Fibroblast of upper back skin (primary cell): ENCODE measurements at places on chromosomes 5 and 9.
A peak's percentile ranks its signal among the peaks of the same experiment; 100 is the strongest.

DNA sequence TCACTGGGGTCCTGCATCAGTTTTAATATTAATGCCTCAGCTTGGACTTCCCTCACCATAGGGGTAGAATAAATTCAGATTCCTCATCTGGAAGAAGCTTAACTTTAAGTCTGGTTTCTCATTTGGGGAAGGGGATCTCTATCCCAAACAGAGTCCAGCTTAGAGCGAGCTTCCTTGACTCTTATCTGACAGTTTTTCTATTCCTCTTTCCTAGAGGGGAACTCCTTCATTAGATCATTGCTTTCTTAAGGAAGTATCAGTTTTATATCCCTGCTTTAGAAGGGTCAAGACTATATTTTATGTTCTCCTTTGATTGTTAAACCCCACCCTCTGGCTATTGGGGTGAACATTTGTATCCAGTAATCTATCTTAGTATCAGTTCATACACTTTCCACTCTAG, 24.2 kb upstream of the CDC42SE2 start:
- DNase-seq = no peak

DNA sequence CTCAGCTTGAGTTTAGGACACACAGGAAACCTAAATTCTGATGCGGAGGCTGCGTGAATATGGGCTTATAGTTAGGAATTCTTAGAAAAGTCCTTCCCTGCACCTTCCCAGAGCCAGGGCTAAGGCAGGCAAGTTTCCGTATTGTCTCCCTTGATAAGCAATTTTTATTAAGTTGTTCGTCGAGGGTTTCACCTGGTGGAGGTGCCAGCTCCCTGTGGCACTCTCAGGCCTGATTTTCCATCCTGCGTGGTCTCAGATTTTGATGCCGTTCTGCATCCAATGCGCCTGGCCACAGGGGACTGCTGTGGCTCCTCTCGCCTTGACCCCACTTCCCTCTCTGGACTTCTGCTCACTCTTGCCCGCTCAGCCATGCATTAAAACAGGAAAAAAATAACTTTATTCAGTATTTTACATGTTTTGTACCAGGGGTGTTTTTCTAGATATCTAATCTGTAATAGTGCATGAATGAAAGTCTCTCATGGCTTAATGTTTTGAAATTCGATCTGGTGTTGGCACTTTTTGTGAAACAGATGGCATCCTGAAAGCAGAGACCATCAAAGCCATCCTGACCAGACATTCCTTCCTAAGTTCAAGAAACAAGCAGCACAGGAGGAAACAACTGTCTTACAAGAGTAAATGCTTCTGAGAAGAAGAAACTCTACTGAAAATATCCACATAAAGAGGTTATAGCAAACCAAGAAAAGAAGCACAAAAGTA, 50.7 kb downstream of the TRIP13 start:
- DNase-seq = no peak

DNA sequence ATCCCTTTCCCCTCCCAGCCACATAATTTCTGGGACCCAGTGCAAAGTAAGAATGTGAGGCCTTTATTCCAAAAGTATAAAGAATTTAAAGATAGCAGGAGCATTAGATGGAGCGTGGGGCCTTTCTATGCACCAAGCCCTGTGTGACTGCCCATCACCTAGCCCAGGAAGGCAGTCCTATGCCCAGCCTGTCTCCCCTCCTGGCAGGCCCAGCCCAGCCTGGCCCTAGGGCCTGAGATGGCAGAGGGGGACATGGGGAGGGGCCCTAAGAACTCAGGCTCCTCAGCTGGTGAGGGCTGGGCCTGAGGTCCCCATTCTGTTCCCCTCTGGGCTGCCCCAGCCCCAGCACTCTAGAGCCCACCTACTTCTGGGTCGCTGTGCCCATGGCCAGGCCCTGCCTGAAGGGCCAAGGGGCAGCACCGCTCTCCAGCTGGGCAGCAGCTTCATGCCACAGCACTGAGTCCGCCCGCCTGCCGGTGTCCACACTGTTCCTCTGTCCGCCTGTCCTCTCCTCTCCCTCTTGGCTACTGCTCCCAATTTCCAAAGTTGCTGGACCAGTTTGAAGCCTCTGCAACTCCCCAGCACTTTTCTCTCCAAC, 995 bp upstream of the SLC23A1 start:
- DNase-seq = no peak

GRCh38 chr9:91291866-91292265, 69.9 kb downstream of the AUH start:
- peak; percentile 59 for DNase-seq

- no peak for DNase-seq
These were observed 726.1 kb downstream of the CDH18 start for GRCh38 chr5:19261879-19262278.

DNA sequence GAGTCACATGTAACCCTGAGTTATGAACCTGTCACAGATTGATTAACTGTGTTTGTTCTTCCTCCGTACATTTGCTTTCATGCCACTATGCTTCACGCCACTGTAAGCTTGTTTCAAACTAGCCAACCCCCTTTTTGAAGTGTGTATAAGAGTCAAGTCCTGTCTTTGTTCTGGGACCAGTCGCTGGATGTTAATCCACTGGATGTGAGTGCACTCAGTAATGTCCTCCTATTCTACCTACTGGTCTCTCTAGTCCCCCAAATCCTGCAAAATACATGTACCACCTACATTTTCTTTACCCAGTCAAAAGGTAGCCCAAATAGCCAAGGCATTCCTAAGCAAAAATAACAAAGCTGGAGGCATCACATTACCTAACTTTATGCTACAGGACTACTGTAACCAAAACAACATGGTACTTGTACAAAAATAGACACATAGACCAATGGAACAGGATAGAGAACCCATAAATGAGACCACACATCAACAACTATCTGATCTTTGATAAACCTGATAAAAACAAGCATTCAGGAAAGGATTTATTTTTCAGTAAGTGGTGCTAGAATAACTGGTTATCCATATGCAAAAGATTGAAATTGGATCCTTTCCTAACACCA, 1139.1 kb upstream of the SEMA6A start:
- no peak for DNase-seq

DNA sequence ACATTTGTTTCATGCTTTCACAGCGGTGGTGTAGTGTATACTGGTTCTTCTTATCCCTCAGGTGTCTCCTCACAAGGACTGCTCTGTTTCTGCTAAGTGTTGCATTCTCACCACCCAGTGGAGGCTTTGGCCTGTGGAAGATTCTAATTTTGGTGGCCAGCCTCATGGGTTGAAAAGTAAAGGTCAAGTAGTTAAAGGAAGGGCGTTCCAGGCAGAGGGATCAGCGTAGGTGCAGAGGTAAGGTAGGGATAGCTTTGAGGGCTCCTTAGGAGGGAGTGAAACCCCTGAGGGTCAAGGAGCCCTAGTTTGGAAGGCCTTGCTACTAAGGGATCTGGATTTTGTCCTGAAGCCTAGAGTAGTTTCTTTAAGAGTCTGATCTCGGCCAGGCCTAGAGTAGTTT, 4.6 kb upstream of the RACK1 start:
- DNase-seq = no peak

- peak; percentile 98 for DNase-seq
These were observed 227.1 kb upstream of the NREP start for GRCh38 chr5:111984044-111984443.

DNA sequence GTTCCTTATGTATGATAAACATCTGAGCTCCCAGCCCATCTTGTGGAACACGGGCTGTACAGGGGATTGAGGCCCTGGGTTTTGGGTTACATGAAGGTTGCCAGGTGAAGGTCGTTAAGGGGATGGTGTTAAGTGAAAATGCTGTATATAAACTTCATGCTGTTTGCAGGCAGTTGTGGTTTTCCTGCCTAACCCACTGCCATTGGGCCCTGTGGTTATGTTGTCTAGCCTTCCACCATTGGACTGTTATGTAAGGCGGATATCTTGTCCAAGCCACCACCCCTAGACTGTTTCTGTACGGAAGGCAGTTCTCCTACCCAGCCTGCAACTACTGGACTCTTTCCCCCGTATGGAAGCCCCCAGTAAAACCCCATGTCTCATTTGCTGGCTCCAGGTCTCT, 246.1 kb downstream of the KIF4B start:
- no peak for DNase-seq

DNA sequence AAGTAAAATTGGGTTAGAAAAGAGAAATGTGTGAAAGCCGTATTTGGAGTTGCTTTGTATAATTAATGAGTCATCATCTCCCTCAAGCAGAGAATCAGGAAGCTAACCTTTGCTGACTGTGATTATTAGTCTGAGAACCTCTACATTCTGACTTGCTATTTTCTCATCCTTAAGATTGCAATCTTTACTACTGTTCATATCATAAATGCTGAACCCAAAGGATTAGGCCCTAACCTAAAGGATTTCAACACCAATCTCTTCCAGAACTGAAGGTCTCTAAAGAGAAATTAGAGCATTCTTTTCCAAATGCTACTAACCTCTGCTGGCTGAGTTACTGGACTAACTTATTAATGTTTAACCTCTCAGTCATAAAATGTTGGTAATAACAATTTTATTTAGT, 538.1 kb upstream of the MEF2C start:
- DNase-seq = peak; percentile 39

GRCh38 chr5:147248561-147248960, 13.7 kb downstream of the STK32A start:
- DNase-seq = no peak
